Naive thymus-derived CD4-positive, alpha-beta T cell (primary cell): ENCODE measurements at places on chromosomes 3 and 15. TPM values are rescaled to one million over a fixed set of nuclear protein-coding genes. Genes with fewer than 3 reads are reported as not detected.

The ERICH6 gene
- polyA plus RNA-seq, result not detected

The RFTN1 gene
- 53.2 TPM for polyA plus RNA-seq

The A4GNT gene
- not detected for polyA plus RNA-seq

The SUCNR1 gene
- polyA plus RNA-seq, result not detected

The SPCS1 gene
- 379 TPM for polyA plus RNA-seq
